ENCODE measurements at places on chromosomes 2 and 18.

GRCh38 chr2:98446850-98447249 lies 2.2 kb downstream of the INPP4A start:
- no peak for DNase-seq

- DNase-seq, result no peak
Observed at GRCh38 chr2:18740474-18740881, 151.1 kb upstream of the NT5C1B start.

DNA sequence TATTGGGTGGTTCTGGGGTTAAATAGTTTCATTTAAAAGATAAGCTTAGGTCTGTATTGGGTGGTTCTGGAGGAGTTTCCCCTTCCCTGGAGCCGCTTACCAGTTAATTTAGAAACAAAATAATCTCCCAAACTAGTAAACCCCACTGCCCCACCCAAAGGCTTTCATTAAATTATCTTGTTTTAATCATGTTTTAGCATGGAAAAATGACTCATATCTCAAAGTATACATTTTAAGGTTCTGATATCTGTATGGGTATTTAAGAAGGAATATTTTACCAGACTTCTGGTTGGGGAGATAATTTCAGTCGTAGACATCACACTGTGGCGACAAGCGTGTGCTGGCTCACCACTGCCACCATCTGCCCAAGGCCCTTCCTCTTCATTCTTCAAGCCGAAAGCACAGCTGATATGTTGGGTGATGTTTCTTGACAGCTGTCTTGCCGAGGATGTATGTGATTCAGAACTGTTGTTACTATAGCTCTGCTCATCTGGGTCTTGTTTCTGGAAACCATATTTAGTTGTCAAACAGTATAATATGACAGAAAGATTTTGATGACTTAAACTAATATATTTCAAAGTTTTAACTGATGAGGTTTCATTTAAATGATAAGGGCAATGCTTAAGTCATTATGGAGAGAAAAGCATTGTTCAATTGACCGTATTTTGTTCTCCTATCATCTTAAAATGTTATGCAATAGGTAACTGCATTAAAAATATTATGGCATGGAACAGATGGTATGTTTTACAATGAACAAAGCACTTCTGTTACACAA lies 5.1 kb downstream of the FIGLA start:
- peak; percentile 72 for DNase-seq

- DNase-seq, result peak; percentile 48
Observed at GRCh38 chr2:226873051-226873620, 37.3 kb downstream of the RHBDD1 start.

GRCh38 chr2:105301646-105302045 lies 27.9 kb downstream of the TGFBRAP1 start:
- peak; percentile 44 for DNase-seq

DNA sequence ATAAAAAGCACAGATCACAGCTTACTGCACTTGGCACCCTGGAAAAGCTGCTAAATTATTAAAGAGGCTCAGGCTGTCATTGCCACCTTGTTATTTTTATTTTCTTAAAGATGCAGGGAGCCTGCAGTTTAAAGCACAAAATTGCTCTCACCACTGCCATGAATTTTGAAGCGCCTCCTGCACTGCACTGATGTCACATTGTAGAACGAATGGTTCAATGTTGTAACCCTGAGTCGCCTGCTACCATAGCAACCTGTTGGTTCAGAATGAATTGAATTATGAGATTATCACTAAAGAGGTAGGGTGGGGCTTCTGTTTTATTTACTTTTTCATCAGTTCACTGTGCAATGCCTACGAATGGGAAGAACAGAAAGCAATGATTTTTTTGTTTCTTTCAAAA lies 16.5 kb downstream of the SCG2 start:
- no peak for DNase-seq

DNA sequence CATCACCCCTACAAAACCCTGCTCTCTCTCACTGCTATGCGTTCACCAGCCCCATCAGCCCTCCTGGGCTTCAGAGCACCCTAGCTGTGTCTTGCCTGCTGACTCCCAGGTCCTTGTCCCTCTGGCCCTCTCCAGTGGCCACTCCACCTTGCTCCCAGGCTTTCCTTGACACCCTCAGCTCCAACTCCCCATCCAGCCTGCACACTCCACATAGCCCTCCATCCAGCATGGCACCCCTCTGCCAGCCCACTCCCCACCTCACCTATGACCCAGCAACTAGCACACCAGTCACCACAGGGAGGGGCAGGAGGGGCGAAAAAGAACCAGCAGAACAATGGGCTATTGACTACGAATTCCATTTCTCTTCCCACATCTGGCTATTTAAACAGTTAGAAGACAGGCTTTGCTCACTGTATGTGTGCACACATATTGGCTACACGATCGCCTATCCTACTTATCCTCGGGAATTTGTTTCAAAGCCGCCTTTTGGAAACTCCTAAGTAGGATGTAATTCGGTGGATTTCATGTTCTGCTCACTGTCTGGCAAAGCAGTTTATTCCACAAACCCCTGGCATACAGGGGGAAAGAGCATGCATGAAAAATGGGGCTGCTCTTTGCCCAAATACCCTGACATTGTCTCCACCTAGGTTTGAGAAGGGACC lies 195.3 kb downstream of the SMAD2 start:
- no peak for DNase-seq

GRCh38 chr2:74617122-74617521 lies 31.0 kb downstream of the M1AP start:
- no peak for DNase-seq

- no peak for DNase-seq
Observed at GRCh38 chr2:53865962-53866361, 6.2 kb upstream of the GPR75 start.

GRCh38 chr2:143968860-143969259 lies 551.1 kb downstream of the ZEB2 start:
- no peak for DNase-seq

Measured in activated CD4-positive, alpha-beta T cell treated with anti-CD3 and anti-CD28 coated beads, Interleukin-10, Interleukin-2, amounts not matched to agents 100 ng/mL and 50 ng/mL, durations not matched to agents 16 hours and 8 hours (primary cell).